Activated CD8-positive, alpha-beta memory T cell treated with anti-CD3 and anti-CD28 coated beads for 1 hour (primary cell): ENCODE measurements at places on chromosomes 11 and 22.

DNA sequence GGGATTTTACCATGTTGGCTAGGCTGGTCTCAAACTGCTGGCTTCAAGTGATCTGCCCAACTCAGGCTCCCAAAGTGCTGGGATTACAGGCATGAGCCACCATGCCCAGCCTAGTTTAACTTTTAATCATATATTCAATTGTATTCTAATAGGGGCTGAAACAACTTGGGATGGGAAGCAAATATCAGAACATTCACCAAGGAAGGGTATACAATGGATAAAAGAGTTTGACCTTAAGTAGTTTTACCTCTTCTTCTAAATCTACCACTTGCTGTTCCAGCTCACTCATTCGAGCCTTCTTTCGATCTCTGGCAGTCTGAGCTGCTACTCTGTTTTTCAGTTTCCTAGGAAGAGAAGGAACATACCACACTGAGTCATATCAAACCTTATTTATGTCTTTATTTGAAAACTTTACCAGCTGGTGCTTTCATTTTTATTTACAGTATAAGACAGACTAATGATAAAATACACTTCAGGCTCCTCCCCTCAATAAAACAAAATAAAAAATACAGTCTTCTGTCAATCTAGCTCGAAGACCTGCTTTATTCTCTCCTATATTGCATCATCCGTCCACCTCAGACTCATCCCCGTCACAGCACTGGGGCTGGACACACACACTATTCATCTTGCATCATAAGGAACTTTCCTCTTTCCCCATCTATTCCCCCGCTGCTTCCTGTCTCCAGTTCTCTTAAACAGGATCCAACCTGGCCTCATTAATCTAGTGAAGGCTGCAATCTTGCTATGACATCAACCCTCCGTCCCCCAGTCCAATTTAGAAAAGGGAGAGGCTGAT lies 1.4 kb downstream of the XBP1 start:
- no peak for DNase-seq

DNA sequence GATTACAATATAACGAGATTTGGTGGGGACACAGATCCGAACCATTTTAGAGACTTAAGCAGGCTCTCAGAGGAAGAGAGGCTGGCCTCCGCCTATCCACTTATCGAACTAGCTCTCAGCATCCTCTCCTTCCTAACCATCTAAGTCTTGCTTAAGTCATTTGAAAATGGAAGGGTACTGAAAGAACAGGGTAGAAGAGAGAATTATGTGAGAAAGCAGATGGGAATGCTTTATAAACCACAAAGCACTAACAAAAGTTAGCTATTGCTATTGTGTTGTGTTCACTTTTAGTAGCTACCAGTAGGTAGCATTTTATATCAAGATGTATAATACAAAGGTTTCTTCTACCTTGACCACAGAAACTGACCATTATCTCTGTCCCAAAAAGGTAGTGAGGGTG lies 153.4 kb upstream of the CADM1 start:
- DNase-seq, result no peak

DNA sequence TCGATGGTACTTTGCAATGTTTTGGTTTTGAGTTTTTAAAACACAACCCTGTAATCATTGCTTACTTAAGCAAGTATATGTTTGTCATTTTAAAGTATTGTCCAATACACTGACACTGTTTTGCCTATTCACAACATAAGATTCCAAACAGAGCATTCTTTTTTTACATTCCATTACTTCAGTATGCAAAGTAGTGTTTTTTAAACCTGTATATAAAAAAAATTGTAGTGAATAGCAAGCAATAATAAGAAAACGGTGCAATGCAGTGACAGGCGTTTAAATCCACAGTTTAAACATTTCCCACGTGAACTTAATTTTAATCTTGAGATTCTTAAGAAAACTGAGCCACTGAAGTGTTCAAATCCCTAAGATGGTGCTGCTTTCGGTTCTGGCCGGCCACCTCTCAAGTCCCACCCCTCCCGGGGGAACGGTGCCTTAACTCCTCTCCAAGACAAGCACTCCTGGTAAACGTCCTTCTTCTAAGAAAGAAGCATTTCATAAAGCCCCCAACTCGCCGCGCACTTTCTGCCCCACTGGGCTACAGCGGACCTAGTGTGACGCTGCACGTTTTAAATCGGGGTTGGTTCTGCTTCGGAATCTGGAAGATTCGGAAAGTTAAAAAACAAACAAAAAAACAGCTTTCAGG lies 2.9 kb downstream of the PGR start:
- no peak for DNase-seq

- no peak for DNase-seq
These were observed 51.6 kb downstream of the CERK start for GRCh38 chr22:46686221-46687047.

GRCh38 chr11:111450480-111451320 lies 61.5 kb downstream of the BTG4 start:
- DNase-seq, result no peak

GRCh38 chr11:28708075-28708474 lies 599.9 kb downstream of the METTL15 start:
- no peak for DNase-seq

GRCh38 chr11:106471276-106471675 lies 393.8 kb downstream of the AASDHPPT start:
- DNase-seq, result no peak

DNA sequence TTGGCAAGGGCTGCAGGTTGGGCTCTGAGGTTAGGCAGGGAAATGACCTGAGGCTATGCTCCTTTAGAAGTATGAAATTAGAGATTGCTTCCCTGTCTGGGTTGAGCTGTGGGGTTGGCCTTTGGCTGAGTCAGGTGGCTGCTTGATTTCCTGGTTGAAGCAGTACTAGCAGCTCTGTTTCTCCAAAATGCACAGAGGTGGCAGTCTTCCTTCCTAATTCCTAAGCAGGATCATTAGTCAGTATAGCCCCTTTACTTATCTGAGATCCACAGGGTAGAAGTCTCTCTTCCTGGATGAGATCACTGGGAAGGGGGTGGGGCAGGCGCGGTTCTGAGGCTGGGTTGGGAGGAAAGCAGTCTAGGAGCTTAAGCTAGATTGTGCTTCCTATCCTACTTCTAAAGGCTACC lies 1917.5 kb downstream of the LRRC4C start:
- DNase-seq, result no peak

DNA sequence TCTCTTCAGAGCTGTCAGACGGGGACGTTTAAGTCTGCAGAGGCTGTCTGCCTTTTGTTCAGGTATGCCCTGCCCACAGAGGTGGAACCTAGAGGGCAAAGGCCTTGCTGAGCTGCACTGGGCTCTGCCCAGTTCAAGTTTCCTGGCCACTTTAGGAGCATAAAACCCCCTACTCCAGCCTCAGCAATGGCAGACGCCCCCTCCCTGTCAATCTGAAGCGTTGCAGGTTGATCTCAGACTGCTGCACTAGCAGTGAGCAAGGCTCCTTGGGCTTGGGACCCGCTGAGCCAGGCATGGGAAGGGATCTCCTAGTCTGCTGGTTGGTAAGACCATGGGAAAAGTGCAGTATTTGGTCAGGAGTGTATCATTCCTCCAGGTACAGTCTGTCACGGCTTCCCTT lies 66.6 kb upstream of the TP53I11 start:
- no peak for DNase-seq
